ENCODE measurements at places on chromosomes 16 and 17.

DNA sequence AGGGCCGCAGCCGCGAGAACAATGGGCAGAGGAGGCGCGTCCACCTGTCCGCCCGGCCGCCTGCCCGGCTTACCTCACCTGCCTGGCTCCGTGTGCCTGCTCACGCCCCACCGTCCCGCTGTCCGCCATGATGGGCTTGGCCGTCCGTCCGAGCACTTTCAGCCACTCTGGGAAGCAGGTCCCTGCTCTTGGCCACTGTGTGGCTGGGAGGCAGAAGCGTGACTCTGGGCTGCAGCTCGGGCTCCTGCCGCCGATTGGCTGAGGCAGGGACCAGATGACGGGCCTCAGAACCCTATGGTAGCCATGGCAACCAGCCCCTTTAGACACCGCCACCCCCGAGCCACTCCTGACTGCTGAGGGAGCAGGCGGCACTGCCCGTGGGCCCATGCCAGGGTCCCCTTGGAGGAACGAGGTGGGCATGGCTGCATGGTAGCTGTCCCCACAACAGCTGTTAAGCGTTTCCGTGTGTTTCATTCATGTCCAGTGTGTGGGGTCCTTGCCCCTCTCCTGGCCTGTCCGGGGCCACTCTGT, 8.9 kb upstream of the AXIN1 start:
- no peak for DNase-seq

- DNase-seq, result no peak
These were observed 77.2 kb upstream of the CLEC3A start for GRCh38 chr16:77945126-77945525.

DNA sequence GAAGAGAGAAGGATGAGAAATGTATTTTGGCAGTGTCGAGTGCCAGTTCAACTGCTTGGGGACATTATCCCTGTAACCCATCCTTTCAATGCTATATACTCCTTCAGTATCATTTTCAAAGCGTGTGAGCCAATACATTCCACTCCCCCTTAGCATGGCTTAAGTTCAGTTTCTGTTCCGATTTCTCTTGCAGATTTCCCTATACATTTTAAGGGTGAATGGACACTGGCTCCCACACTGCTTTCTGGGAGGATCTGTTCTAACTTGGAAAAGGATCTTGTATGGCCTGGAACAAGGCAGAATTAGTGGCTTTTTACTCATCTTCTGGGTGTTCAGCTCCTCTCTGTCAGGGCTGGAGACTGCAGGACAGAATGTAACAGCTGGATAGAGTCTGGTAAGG, 333.8 kb downstream of the HAPSTR1 start:
- peak; percentile 63 for DNase-seq

DNA sequence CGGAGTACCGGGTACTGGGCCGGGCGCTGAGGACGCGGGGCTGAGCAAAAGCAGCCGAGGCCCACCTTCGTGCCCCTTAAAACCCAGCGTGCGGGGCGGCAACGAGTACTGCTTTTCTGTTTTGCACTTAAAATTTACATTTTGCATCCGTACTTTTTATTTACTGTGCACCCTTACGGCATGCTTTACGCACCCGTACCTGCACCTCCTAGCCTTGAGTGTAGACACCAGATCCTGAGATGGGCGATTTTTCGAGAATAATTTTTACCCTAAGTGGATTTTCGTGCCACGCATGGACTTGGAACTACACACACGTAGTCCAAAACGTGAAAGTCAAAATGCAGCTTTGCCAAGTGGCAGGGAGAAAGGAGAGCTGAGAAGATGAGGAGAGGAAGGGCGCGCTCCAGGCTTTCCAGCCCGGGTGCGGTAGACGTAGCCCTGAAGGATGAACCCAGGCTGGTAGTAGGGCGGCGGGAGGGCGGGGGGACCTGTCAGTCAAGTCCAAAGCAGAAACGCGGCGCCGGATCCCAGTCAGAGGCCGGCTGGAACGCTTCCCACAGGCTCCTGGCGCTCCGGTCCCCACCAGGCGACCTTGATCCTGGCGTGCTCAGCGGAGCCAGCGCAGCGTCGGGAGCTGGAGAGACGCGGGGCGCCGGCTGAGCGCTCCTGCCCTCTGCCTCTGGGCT, 1.2 kb upstream of the CBLN1 start:
- DNase-seq, result no peak

DNA sequence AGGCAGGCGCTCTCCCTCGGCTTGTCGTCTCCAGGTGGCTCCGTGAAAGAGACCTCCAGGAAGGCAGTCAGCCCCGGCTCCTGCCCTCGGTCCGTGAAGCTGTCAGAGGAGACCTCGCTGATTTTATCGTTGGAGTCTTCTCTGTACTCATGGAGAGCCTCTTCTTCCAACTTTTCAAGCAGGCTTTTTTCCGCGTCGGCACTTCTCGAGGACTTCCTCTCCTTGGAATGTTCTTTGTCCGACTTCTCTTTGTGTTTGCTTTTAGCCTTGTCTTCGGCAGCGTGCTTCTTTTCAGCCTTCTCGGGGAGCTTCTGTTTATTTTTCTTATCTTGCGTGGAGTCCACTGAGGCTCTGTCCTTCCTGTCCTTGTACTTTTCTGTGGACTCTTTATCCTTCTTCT, 65.0 kb downstream of the ZNF778 start:
- DNase-seq, result no peak

DNA sequence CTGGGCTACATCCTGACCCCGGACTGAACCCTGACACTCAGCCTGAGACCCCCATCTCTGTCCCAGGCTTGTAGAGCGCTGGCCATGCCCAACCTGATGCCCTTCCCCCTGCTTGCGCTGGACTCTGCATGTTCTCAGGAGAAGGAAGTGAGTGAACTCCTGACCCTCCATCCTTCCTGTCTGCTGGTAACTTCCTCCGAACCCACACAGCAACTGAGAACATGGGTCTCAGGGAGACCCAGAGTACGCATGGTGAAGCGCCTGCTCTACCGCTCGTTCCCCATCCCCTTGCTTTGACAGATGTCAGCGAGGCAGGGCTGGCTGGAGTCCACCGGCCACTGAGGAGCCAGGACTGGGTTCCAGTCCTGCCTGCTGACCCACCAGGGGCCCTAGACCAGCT, 6.1 kb downstream of the CAMKK1 start:
- no peak for DNase-seq

GRCh38 chr16:86294535-86295196, 215.7 kb upstream of the FOXF1 start:
- DNase-seq, result peak; percentile 31

- DNase-seq, result no peak
These were observed 26.8 kb upstream of the GOSR1 start for GRCh38 chr17:30450125-30451027.

DNA sequence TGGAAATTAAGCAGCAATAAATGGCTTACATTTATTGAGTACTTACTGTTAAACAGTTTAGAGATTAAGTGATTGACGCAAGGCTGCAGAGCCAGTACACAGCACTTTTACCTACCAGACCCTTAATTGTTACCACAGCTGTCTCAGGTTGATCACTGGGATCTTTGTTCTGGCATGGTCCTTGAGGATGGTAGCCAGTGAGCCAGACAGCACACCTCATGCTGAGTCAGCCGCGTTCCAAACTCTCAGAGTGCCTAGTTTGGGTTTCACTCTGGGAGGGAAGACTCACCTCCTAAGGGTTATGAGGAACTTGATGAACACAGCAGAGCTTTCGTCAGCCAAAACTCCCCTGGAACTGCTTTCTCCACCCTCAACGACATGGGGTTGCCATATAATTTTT, 20.4 kb downstream of the CDH3 start:
- DNase-seq, result no peak

DNA sequence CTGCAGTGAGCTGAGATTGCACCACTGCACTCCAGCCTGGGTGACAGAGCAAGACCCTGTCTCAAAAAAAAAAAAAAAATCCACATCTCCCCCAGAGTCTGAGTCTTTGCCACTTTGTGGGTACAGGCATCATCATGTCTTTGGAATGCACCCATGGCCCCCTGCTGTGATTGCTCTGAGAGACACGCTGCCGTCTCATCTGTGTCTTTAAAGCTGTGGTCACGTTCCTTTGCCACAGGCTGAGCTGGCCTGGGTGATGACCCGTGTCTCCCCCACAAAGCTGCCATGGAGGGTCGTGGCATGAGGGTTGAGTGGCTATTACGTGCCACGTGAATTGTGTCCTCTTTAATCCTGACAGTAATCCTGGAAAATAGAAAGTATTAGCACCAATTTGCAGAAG, 20.2 kb downstream of the CRISPLD2 start:
- no peak for DNase-seq

DNA sequence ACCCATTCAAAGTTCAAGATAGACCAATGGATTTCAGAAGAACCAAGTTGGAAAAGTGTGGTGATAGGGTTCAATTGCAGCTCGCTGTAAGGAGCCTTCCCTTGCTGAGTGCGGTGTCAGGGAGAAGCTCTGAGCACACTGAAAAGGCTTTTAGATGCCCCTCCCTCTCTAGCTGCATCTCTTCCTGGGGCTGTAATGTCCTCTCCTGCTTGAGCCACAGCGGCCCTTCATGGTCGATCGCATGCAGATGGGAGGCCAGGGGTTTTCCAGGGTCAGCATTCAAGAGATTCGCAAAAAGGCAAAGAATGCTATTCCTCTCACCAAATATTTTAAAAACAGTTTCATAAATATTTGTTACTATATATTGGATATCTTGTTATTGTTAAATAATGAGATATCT, 23.7 kb downstream of the ZC3H18 start:
- DNase-seq, result no peak

- peak; percentile 72 for DNase-seq
These were observed 17.7 kb downstream of the POLR3E start for GRCh38 chr16:22314661-22315626.

- no peak for DNase-seq
These were observed 1.2 kb downstream of the SREBF1 start for GRCh38 chr17:17835415-17836249.

- DNase-seq, result peak; percentile 61
These were observed 21.2 kb upstream of the MON1B start for GRCh38 chr16:77169650-77170236.

DNA sequence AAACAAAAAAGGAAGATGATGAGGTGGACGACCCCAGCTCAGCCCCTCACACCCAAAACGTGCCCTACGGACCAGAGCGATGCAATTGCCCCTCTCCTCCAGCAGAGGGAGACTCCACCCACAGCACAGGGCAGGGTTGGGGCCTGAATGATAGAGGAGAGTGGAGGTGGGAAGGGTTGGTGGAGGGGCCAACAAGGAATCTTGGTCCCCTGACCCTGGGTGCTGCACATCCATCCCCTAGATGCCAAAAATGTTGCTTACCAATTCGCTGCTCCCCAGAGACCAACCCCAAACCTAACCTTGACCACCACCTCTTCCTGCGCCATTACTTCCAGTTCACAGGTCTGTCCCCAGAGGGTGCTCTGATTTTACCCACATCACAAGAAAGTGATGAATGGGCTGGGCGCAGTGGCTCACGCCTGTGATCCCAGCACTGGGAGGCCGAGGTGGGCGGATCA, 12.9 kb downstream of the P2RX5 start:
- DNase-seq, result no peak

- DNase-seq, result no peak
These were observed 64.2 kb downstream of the SPECC1 start for GRCh38 chr17:20073055-20073979.

DNA sequence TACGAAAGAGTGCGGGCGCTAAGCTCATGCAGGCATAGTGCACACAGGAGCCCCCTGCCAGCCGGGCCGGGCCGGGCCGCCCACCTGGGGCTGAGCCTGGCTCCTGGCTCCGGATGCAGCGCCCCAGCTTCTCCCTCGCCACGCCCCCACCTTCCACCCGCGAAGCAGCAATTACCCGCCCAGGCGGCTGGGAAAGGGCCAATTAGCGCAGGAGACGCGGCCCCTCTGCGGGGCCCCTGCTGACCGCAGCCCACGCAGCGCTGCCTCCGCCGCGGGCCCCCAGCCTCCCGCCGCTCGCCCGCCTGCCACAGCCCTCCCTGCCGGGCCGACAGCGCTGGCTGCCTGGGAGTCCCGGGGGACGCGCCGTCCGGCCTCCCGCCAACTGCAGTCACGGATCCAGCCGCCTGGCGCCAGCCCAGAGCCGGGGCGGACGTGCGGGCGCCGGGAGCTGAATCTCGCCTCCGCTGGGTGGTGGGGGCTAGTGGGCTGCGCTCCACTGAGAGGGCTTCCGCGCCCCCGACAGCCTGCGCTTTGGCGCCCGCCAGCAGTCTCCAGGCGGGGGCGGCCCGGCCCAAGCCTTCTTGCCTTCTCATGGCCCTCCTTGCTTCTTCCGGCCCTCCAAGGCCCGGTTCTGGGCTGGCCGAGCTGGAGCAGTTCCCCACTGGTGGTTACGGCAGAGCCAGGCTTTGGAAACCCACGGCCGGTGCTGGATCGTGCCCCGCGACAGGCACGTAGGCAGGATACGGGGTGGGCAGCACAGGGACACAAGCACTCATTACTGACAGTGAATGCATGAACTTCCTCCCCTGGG, 14.9 kb upstream of the CBFB start:
- DNase-seq, result peak; percentile 91

GRCh38 chr17:40597556-40598300, 32.5 kb upstream of the CCR7 start:
- no peak for DNase-seq

DNA sequence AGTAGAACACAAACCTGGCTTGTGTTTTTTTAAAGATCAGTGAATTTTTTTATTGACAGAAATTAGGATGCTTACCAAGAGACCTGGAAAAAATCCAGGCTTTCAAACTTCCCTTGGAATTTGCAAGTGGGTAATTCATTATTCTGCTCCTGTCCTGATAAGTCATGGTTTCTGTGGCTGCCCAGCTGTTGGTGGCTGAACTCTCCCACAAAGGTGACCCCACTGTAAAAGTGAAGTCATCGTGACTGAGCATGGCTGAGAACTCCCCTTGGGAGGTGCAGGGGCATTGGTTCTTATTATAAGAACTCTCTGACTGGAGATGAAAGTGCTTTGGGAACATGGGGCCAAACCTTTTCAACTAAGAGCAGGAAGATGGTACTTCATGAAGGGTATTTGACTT, 46.6 kb upstream of the TANC2 start:
- peak; percentile 23 for DNase-seq

GRCh38 chr16:67114793-67115192, 5.1 kb downstream of the PHAF1 start:
- no peak for DNase-seq

DNA sequence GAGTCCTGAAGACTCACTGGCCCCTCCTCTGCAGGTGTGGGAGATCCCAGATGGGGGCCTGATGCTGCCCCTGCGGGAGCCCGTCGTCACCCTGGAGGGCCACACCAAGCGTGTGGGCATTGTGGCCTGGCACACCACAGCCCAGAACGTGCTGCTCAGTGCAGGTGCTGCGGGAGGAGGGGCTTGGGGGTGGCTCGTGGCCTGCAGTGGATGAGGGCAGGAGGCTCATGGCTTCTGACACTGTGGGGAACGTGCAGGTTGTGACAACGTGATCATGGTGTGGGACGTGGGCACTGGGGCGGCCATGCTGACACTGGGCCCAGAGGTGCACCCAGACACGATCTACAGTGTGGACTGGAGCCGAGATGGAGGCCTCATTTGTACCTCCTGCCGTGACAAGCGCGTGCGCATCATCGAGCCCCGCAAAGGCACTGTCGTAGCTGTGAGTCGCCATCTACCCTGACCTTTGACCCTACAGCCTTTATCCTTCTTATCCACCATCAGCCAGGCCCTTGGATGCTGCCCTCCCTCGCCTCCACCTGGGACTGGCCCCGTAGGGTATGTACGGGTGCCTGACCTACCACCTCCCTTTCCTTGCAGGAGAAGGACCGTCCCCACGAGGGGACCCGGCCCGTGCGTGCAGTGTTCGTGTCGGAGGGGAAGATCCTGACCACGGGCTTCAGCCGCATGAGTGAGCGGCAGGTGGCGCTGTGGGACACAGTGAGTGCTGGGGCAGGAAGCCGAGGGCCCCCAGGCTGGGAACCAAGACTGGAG, 3.6 kb downstream of the CORO1A start:
- peak; percentile 34 for DNase-seq

Data from tongue (tissue), 3 donors.